ENCODE measurements at places on chromosomes 12 and 14.

DNA sequence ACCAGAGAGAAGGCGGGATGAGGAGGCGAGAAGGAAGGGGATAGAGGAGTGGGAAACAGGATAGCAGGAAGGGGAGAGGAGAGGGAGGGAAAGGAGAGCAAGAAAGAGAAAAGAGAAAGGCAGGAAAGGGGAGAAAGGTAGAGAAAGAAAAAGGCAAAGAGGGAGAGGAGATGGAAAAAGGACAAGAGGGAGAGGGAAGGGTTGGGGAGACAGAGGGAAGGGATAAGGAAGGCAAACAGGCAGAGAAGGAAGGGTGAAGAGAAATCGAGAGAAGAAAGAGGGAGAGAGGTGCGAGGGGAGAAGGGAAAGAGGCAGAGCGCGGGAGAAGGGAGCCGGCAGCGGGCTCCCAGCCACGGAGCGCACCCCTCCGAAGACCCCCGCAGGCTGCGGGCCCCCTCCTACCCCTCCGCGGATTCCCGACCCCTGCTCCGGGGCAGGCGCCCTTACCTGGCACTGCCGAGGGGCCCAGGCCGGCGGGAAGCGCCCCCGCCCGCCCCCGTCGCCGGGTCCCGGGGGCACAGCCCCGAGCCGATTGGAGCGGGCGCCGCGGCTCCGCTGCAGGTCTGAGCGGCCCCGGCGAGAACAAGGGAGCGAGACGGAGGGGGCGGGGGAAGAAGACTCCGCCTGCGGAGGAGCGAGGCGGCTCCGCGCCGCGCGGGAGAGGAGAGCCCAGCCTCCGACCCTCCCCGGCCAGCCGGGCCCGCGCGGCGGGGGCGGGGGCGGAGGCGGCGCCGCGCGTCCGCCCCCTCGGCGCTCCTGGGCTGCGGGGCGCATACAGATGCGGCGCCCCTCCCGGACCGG is at the start of gene CDH24:
Gene CDH24, minus strand, starts transcription at position 565 of the 801 bp plus-strand sequence. CDS start 1,787 bp downstream, outside the sequence.
- no peak for DNase-seq

- DNase-seq: peak; percentile 42
Measured at GRCh38 chr12:84502907-84503787, 409.5 kb downstream of the SLC6A15 start.

GRCh38 chr12:21577516-21577915 is 27.1 kb downstream of the GYS2 start:
- DNase-seq: no peak

GRCh38 chr14:23604675-23605170 is 26.1 kb upstream of the JPH4 start:
- DNase-seq: no peak

DNA sequence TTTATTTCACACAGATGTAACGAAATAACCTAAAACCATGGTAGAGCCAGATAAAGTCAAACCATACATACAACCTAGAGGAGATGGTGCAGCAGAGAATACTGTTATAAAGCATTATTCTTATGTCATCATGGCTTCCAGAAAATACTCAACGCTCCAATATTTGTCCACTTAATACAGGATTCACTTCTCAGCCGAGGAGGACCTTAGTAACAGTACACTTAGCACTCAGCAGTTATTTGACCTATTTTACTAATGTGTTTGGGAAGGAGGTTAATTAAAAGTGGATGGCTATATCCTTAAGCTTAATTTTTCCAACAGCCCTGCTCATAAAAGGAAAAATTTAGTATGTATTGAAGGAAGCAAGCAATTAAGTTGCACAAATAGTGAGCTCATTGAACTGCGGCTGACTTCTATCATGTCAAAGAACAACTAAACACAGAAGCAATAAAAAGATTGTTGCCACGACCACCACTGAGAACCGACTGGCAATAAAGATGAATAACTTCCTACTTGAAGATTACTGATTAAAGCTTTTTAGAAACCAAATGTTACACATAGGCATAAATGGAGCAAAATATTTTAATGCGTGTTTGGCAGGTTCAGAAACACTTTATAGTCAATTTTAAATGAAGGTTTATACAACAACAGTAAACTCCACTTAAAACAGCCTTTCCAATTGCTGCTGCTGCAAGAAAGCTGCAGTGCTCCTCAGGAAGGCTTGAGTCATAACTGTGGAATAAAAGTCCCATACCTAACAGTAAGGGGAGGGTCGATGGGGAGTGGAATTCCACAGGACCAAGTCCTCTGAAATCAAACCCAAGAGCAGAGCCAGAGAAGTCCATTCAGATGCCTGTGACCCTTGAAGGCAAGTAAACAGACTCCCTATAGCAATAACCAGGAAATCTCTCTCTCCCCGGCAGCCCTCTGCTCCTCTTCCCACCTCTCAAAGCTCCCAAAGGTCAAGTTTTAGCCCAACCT is 218.9 kb upstream of the CDKN3 start:
- DNase-seq: no peak

DNA sequence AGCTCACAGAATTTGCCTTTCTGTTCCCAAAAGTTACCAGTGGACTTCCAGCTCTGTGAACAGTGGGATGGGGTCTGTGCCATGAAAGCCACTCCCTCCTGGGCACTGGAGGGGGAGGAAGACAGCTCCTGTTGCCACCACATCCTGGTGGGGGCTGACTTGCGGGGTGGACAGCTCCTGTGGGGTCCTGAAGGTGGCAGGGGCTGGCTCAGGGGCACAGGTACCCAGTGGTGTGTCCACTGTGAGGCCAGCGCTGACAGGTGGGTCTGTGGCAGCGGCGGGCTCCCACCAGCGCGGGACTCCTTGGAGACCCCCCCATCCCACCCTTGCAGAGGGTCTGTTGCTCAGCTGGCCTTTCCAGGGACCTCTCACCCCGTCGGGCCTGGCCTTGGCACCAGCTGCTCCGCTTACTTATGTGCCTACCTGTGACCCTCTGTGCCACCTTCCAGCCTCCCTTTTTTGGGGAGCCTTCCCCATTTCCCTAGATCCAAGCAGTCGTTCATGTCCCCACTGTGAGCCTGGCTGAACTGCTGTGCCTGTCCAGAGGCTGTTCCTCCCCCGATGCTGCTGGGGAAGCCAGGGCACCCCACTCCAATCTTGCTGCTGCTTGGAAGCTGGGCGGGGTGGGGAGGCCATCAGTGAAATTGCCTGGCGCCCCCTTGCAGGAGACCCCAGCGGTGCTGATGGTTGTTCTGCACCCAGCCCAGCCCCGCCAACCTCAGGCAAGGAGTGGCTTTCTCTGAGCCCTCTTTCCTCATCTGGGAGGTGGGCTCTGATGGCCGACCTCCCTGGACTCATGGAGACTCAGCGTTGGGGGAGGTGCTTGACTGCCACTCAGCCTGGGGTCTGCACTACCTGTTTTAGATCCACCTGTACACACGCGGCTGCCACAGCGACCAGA is 2.2 kb downstream of the TEDC1 start:
- no peak for DNase-seq

DNA sequence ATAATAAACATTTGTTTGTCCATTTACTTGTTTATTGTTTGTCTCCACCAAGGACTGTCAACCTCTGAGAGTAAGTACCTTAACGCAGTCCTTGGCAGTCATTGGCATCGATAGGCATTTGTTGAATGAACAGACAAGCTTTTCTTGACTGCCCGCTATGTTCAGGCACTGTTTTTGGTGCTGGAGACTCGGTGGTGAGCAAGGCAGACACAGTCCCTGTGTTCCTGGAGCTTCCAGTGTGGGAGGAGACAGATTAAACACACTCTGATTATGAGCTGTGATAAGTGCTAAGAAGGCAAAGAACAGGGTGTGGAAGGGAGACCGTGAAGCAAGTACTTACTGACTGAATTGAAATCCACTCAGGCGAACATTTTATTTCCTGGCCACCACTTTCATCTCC is 1.2 kb downstream of the ATP6V0A2 start:
- no peak for DNase-seq

GRCh38 chr14:54147282-54147681 is 190.7 kb upstream of the BMP4 start:
- no peak for DNase-seq

GRCh38 chr12:59977779-59978178 is 381.9 kb downstream of the SLC16A7 start:
- no peak for DNase-seq

GRCh38 chr12:27644158-27644845 is 51.9 kb upstream of the REP15 start:
- peak; percentile 26 for DNase-seq

DNA sequence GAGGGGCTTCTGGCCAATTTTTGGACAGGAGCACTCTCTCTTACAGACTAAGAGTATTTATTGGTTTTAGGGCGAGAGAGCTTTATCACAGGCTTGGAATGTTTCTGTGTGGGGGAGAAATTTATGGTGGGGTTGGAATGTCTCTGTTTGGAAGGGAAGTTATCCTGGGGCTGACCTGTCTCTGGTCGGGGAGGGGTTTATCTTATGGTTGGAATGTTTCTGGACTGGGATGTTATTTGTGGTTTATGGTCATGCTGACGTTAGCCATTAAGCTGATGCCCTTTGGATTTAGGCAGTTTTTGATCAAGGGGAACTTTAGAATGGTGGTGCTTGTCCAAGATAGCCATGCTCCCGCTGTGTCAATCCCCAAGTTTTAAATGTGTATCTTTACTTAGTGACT is 614.8 kb downstream of the DIO2 start:
- DNase-seq: no peak
